ENCODE measurements at places on chromosomes 6 and 20.
A peak's percentile ranks its signal among the peaks of the same experiment; 100 is the strongest.

GRCh38 chr6:153882411-153882810 is 156.6 kb upstream of the OPRM1 start:
- no peak for ATAC-seq

DNA sequence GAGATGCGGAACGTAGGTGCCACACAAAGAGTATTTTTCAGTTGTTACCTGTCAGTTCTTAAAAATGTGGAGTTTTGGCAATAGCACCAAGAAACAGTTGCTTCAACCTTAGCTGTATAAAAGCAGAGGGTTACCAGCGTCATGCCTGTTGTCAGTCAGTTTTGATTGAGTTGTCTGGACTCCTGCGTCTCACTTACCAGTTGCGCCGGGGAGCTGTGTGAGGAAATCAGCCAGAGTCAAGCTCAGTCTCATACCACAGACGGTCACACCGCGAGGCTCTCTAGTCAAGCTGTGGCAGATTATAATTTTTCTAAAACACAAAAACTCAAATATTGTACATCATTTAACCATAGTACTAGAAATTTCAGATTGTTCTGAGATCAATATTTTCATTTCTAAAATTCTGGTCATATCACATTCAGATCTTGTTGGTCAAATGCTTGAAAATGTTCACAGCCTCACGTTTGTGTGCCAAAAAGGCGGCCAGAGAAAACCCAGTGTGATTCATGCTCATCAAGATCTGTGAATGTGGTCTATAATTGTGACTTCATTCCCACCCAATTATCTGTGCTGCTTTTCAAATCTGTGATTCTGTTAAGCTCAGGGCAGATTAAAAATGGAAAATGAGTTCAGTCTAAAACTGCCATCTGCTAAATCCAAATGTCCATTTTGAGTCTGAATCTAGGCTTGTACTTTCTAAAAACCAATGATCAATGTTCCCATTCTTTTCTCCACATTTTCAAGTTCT is 37.5 kb downstream of the SASH1 start:
- 0 out of 3 replicates have a peak, but pooled peaks have one; percentile 28 for ATAC-seq

DNA sequence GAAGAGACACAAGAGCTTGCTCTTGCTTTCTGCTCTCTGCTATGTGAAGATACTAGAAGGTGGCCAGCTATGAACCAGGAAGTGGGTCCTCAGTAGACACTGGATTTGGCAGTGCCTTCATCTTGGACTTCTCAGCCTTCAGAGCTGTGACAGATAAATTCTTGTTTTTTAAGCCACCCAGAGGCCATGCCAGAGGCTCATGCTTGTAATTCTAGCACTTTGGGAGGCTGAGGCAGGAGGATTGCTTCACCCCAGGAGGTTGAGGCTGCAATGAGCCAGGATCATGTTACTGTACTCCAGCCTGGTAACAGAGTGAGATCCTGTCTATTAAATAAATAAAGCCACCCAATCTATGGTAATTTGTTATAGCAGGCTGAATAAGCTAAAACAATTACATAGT is 185.5 kb upstream of the SALL4 start:
- no peak for ATAC-seq

- no peak for ATAC-seq
Measured at GRCh38 chr20:14855171-14855570, 517.8 kb upstream of the FLRT3 start.

GRCh38 chr20:14888134-14888533 is 550.7 kb upstream of the FLRT3 start:
- peak; percentile 82 for ATAC-seq

DNA sequence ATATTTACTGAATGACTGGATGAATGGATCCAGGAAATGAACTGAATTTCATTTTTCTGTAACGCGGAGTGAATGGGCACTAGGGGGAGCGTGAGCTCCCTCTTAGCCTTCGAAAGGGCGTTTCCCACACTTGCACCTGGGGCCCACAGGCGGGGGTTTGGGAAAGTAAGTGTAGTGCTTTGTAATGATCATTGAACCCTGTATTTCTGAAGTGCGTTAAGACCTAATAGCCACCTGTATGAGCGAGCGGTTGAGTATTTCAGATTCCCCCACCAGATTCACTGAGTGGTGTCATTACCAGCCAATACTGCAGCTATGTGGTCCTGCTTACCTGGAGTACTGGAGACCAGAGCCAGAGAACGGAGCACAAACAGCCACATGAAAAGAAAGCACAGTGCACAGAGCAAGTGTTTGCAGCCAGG is 10.5 kb downstream of the SYTL3 start:
- ATAC-seq, result peak; percentile 40

- ATAC-seq, result peak; percentile 72
Measured at GRCh38 chr6:143007646-143008045, 53.0 kb upstream of the AIG1 start.

DNA sequence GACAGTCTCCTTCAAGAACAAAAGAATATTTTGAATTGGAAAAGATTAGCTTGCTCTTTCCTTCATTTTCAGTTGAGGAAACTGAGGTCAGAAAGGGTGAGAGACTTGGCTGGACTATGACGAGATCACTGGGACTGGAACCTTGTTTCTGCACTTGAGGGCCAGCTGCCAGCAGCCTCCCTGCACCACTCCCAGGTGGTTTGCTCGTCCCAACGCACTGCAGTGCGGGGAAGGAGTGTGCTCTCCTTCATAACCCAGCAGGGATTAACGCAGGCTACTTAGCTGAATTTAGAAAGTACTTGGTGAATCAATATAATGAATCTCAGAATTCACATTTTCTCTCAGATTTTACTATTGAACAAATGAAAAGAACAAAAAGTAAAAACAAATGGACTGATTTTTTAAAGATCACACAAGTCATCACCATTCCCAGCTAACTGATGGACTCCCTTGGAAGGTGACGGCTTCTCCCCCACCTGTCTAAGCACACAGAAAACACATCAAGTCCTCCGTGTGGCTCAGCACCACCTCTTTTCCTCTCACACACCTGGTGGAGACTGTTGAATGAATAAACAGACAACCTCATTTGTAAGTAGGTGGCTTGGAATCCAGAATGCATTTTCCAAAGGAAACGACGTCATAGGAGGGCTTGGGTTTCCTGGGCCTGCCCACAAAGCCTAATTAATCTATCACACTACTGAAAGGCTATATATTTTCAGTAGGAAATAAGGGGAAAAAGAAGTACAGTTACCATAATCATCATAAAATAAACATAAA is 121.0 kb downstream of the QRSL1 start:
- no peak for ATAC-seq

DNA sequence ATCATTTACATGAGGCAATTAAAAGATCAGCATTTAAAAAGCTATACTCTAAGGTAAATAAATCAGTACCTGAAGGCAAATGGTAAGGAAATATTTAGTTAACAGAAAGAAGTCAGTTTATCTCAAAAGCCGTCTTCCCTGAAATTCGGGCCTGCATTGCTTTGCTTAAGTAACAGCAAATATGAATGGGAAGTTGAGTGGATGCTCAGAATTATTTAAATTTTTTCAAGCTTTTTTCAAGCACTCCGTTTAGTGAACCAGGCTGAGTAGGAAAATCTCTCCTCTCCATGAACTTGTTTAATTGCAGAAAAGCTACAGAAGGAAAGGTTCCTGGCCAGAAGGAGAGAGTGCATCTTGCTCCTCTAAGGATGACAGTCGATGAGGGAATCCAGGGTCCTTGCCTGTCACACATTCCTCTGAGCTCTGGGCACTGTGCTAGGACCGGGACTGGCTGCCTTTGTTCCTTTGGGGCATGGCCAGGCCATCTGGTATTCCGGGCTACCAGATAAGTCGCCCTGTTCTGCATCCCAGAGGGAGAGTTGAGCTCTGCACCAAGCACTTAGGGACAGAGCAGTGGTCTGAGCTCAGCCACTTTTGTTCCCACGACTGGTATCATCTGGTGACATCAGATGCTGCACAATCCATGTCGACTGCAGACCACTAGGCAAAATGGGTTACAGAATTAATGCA is 77.6 kb downstream of the RIN2 start:
- ATAC-seq, result peak; percentile 91

- no peak for ATAC-seq
Measured at GRCh38 chr20:23585808-23586734, 17.8 kb upstream of the CST9L start.

- no peak for ATAC-seq
Measured at GRCh38 chr6:20631549-20631924, 97.3 kb downstream of the CDKAL1 start.

DNA sequence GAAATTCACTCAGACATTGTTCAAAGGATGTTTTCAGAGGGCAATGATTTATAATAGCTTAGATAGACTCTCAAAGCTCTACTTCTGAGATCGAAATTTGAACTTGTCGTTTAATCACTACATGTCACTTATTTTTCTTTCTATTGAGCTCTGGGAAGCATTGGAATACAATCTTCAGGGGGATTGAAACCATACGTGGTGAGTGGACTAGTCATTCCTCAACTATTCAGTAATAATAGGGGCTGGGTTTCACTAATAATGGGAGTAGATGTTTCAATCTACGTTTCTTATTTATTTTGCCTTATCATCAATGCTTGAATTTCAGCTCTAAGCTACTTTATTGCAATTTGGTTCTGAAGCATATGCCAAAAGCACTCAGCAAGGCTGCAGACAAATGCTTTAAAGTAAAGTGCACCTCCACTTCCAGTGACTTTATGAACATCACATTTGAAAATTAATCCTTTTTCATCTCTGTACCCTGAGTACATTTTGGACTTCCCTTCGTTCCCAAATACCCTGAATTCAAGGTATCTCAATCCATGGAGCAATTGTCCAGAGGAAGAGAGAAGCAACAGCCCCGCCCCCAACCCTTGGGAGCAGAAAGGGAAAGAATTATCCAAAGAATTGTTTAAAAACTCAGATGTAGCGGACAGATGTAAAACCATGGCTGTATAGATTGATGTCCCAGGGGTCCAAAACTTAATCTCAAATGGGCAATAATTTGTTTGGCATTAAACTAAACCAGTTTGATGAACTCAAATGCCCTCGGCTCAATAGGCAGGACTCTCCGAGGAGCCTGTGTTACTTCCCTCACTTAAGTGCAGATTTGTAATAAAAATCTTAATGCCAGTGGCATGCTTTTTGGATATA is 68.1 kb downstream of the HFE start:
- no peak for ATAC-seq

GRCh38 chr6:148242180-148242579 is 100.5 kb upstream of the SASH1 start:
- no peak for ATAC-seq

DNA sequence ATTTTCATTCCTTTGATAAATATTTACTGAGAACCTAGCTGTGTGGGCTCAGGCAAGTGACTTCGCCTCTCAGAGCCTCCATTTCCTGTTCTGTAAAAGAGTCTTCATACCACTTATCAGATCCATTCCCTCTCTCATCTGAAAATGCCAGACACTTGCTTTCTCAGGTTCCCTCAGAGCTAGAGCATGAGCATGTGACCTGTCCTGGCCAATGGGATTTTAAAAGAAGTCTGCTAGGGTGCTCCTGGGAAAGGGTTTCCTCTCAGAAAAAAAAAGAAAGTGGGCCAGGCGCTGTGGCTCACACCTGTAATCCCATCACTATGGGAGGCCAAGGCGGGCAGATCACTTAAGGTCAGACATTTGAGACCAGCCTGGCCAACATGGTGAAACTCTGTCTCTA is 5.3 kb downstream of the KCNB1 start:
- ATAC-seq, result peak; percentile 48

GRCh38 chr20:58894652-58895447 is 42.3 kb downstream of the GNAS start:
- no peak for ATAC-seq

GRCh38 chr6:107699697-107700325 is 124.3 kb downstream of the SCML4 start:
- no peak for ATAC-seq

DNA sequence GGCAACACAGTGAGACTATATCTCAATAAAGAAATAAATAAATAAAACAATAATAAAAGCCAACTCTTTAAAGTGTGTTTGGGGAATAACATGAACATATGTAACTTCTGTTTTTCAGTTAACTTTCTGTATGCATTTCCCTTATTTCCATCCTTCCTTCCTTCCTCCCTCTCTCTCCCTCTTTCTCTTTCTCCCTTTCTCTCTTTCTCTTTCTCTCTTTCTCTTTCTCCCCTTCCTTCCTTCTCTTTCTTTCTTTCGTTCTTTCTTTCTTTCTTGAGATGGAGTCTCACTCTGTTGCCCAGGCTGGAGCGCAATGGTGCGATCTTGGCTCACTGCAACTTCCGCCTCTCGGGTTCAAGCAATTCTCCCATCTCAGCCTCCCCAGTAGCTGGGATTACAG is 48.8 kb upstream of the PRND start:
- no peak for ATAC-seq

GRCh38 chr6:143295932-143296331 is 154.6 kb downstream of the ADAT2 start:
- no peak for ATAC-seq

GRCh38 chr6:161218222-161218621 is 55.6 kb downstream of the AGPAT4 start:
- no peak for ATAC-seq

DNA sequence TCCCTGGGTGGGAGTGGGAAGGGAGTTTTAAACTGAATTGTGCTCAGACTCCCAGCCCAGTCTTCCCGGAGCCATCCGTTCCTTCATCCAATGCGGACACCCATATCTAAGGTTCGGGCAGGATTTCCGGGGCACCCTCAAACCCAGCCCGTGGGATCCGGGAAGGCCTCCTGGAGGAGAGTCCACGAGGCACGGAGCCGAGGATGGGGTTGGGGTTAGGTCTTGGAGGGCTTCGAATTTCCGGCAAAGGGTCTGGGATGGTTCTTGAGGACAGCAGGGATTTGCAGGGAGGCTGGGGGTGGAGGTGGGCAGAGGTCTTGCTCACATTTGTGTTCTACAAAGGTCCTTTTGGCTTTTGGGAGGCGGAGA is 49.5 kb upstream of the SLC32A1 start:
- no peak for ATAC-seq

DNA sequence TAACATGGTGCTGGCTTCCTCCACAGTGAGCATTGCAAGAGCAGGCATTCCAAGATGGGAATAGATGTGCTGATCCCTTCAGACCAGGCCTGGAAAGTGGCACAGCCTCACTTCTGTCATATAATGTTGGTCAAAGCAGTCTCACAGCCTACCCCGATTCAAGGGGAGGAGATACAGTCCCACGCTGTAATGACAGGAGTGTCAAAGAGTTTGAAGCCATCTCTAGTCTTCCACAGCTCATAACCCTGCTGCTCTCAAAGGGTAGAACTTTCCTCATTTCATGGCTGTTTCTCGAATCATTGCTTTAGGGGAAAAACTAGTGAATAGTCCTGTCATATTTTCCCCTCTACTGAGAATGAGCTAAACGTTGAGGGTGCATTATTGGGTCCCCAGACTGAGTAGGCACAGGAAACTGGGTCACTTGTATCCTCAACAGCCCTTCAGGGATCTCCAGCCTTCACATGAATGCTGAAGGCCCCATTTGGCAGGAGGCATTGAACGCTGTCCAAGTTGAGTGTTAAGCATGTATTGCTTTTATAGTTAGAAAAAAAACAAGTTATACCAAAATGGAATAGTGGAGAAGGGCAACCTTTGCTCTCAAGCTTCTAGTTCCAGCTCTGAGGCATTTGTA is 27.3 kb downstream of the DTD1 start:
- no peak for ATAC-seq

GRCh38 chr20:21628800-21629199 is 76.7 kb upstream of the PAX1 start:
- no peak for ATAC-seq
